Stimulated activated CD8-positive, alpha-beta memory T cell treated with anti-CD3 and anti-CD28 coated beads, Interleukin-4, amount 100 ng/mL, for 48 hours (primary cell): ENCODE measurements at places on chromosomes 6 and 20.

DNA sequence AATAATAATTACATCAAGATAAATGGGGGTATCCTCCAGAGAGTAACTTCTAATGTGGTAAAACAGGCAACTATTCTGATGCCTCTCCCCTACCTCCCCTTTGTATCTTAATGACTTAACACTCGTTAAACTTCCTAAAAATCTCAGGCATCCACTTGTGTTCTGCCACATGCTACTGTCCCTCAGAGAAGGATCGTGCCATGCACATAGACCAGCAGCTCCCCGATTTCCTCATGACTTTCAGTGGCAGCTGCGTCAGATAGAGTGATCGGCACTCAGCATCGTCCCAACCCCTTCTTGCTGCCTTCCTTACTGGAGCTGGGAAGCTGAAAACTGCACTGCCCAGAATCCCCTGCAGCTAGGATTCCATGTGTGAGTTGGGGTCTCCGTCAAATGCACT is 32.1 kb downstream of the RIPOR2 start:
- DNase-seq: no peak

- DNase-seq: peak; percentile 92
These were observed at the start of gene MAVS for GRCh38 chr20:3846740-3847428. TSS of gene MAVS (plus strand) at chr20:3846834. CDS start at chr20:3854625, 7,791 bp downstream.

DNA sequence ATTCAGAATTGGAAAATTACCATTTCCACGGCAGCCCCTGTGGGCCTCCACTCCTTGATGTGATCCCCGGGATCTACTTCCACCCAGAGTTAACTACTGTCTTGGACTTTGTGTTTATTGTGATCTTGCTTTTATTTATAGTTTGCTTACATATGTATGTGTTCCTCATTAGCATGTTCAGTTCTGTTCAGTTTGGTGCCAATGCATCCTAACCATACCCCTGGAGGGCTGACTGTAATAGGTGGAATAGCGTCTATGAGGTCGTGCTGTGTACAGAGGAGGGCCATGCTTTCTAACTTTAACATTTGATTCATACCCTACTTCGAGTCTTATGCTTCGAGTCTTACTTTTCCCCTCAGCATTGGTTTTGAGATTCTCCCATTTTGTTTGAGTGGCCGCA is 104.3 kb upstream of the SLC24A3 start:
- DNase-seq: no peak

DNA sequence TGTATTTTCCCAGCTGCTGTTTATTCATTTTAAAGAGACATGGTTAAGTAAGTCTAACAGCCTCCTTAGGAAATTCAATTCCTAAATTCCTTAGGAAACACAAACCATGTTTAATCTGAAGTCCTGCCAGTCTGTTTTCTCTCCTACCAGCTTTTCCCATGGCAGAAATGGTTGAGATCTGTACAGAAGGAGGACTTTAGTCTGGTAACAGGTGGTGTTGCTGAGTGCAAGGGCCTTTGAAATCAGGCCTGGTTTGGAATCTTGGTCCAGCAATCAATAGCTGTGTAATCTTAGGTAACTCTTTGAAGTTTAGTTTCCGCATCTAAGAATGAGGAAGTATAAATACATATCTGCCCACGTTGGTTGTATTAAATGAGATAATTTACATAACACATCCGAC is 232.5 kb downstream of the LAMA2 start:
- DNase-seq: no peak

DNA sequence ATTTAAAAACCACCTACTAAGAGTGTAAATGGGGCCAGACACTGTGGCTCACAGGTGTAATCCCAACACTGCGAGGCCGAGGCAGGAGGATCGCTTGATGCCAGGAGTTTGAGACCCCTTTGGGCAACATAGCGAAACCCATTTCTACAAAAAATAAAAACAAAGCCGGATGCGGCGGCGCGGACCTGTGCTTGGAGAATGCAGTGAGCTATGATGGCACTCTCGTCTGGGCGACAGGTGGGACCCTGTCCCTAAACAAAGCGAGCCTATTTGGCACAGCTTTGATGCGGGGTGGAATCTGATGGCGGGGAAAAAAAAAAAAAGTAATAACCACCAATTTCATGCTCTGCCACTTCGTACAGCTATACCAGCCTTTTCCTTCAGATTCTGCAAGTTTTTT is 1.1 kb downstream of the TCP1 start:
- peak; percentile 36 for DNase-seq

DNA sequence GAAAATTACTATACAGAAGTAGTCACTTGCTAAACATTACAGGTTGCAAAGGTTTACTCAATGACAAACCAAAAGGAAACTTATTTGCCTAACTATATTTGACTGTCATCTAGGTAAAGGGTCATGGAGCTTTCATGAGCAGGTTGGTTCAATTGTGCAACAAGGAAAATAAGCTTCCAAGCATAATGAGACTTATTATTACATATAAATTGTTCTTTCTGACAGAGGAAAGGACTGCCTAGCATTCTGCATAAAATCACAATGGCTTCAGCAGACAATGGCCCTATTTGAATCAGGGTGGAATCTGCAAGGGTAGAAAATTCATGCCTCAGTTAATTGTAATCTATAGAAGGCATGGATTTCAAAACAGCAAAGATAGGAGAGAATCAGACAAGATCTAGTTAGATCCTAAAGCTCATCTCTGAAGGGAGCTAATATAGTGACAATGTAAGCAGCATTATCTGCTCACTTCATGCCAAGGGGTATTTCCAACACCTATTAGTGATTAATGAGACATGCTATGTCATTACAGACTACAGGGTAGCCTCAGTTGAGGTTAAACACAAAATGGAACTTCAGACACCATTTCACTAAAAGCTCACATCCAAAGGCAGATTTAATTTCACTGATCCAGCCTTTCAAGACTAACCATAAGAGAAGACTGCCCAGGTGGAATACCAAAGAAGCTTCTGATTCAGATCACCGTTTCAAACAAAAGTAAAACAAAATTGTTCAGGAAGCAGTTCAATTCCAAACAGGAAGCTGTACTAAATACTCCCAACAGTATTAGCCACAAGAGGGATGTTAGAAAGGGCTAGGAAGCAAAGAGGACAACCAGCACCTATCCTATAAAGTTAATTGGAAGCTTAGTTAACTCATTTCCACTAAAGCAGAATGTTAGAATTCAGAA is 8.5 kb downstream of the STAU1 start:
- no peak for DNase-seq
